Stimulated activated CD4-positive, alpha-beta T cell treated with anti-CD3 and anti-CD28 coated beads, Interleukin-1b, Interleukin-23, amount 100 ng/mL, for 4 hours (primary cell): ENCODE measurements at places on chromosomes 2 and 18.

GRCh38 chr2:99576775-99577174, 87.0 kb upstream of the REV1 start:
- no peak for DNase-seq

DNA sequence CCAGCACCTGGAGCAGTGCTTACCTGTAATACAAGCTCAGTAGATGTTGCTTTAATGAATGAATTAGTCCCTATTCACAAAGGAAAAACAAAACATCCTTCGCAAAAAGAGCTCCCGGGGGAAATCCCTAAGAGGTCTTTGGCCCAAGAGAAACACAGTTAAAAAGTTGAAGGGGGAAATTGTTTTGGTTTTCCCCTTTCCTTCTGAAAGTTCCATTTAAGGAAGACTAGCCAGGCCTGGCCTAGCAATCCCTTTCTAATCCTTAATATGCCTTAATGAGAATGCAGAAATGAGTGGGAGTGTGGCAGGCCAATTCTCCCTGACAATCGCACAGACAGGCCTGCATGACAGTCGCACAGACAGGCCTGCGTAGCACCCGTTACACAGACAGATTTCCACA, 33.5 kb upstream of the REL start:
- no peak for DNase-seq

DNA sequence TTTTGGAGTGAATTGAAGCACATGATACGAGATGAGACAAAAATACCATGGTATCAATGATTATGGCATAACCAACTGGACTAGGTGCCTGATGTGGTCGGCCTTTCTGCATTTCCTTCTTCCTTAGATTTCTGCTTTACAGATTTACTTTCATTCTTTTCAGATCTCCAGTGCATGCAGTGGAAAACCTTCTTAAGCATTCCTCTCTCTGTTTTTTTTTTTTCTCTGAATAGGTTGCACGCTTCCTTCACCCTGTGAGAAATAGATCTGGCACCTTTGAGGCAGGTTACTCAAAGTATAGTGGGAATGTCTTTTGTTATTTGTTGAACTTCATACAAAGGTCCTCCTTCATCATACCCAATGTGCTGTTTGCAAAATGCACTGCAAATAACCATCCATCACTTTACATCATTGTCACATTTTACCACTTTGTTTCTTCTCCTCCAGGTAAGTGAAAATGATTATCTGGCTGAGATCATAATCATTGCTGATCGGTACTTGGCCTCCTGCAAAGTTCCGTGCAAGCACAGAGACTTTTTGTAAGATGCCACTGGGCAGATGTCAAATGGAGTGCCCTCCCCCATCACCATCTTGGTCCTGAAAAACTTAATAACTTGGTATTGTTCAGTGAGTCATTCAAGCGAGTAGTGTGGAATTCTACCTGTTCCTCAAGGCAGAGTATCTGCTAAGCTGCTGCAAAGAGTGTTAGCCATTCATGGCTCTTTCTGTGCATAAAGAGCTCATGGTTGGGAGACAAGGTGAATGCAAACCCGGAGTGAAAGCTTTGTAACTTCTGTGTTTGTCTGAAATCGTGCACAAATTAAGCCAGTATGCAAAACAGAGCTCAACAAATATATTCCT, 30.0 kb upstream of the KLHL14 start:
- DNase-seq: no peak

GRCh38 chr2:190216829-190217228, 102.8 kb downstream of the HIBCH start:
- no peak for DNase-seq

GRCh38 chr2:152446213-152446612, 111.2 kb downstream of the FMNL2 start:
- DNase-seq: no peak

DNA sequence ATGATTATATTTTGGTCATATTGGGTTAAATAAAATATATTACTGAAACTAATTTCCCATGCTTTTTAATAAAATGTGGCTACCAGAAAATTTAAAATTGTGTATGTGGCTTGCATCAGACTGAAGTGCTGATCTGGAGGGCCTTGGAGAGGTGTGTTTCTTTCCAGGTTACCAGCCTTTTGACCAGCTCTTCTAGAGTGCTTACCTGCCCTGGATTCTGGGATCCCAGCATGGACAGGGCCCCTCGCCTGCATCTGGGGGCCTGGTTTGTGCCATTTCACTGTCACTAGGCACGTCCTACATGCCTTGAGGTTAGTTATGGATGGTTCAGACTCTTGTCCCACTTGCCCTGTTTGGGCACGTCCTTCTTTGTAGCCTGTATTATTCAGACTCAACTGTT, 10.5 kb downstream of the RNF144A start:
- DNase-seq: no peak

- DNase-seq: no peak
These were observed 335.0 kb upstream of the KCNH7 start for GRCh38 chr2:163173591-163173990.

DNA sequence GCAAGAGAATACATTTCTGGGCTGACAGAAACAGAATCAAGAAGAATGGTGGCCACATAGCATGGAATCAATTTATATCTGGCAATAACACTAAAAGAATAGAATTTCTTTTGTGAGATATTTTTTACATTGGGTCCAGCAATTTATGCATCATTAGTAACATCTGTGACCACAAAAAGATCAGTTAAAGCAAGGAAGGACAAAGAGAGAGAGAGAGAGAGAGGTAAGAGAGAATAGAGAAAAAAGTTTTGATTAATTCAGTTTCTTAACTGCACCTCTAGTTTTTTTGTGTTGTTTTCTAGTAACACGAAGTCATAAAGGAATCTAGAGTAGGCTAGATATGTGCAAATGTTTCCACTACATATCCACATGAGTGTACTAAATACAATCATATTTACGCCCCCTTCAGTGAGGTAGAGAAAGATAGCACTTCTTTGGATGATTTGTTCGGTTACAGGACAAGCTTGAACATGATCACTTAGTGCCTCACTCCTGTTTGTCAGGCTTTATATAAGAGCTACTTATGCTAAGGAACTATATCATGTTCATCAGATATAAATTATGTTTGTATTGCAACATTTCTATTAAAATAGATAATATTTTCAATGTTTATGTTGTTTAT, 247.4 kb upstream of the COL3A1 start:
- no peak for DNase-seq

DNA sequence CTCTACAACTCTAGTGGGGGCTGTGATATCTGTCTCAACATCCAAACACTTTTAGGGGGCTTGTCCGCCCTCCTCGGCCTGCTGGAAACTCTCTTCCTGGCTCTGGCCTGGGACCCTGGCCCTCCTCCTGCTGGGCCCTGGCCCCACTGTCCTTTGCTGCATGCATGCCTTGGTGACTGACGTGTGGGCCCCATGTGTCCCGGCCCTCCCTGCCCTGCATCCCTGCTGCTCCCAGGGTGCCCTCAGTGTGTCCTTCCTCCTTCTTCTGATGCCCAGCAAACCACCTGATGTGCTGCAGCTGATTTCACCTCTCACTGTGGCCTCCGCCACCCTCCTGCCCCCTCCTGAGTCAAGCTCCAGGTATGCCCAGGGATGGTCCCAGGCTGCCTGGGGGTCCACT, 101.7 kb downstream of the SEPTIN10 start:
- no peak for DNase-seq

GRCh38 chr2:183604065-183604464, 479.8 kb downstream of the NUP35 start:
- DNase-seq: no peak
